ENCODE measurements at places on chromosomes 7 and 10.

GRCh38 chr7:919924-920341 lies 34.5 kb downstream of the ADAP1 start:
- DNase-seq = no peak

GRCh38 chr10:77863446-77863845 lies 63.1 kb downstream of the DLG5 start:
- DNase-seq = no peak

- no peak for DNase-seq
Measured at GRCh38 chr7:101868191-101868950, 50.9 kb downstream of the CUX1 start.

GRCh38 chr7:102892631-102893278 lies 20.0 kb upstream of the LRRC17 start:
- no peak for DNase-seq

GRCh38 chr10:96840841-96841518 lies 8.9 kb downstream of the LCOR start:
- DNase-seq = no peak

GRCh38 chr10:118800920-118801319 lies 46.1 kb upstream of the CACUL1 start:
- peak; percentile 48 for DNase-seq

DNA sequence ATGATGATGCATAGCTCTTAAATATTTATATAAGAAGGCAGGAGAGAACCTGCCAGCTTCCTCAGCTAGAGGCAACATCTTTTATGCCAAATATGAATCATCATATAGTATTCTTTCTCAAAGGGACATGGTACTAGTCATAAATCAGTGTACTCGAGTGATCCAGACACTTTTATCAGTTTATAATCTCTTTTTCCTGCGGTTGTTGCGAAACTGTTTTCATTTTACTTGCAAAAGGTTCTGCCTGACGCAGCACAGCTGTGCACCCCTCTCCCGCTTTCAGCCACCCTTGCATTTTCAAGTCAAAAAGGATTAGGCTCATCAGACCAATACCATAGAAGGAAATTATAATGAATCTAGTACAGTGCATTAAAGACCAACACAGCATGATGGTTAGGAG lies 332.3 kb upstream of the PRKCQ start:
- no peak for DNase-seq

- DNase-seq = no peak
Measured at GRCh38 chr10:71729161-71729636, 9.6 kb upstream of the C10orf105 start.

- peak; percentile 41 for DNase-seq
Measured at GRCh38 chr10:26573674-26574073, 123.8 kb upstream of the PDSS1 start.

DNA sequence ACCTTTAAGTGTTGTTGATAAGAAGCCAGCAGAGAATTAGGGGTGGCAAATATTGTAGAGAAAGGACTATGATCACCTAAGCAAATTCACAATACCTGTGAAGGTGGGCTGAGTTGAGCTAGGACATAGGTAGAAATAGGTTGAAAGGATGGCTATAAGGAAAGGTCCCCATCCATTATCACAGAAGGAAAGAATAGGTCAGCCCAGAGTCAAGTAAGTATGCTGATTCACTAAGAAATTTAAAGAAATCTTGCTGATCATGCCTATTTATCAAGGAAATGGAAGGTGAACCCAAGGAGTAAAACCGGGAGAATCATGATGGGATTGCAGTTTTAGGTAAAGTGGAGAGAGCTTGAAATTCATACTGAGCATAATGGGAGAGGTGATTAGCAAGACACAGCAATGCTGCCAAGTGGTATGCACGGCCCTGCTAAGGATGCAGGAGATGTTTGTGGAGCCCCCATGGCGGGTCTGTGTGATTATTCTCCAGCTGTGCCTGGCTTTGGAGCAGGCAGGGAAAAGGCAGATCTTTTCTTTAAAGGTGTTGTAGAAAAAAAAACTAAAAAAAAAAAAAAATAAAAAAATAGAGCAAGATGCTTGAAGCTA lies 399.4 kb downstream of the PLXDC2 start:
- DNase-seq = no peak

GRCh38 chr10:92990615-92991014 lies 70.0 kb upstream of the CYP26C1 start:
- peak; percentile 12 for DNase-seq

DNA sequence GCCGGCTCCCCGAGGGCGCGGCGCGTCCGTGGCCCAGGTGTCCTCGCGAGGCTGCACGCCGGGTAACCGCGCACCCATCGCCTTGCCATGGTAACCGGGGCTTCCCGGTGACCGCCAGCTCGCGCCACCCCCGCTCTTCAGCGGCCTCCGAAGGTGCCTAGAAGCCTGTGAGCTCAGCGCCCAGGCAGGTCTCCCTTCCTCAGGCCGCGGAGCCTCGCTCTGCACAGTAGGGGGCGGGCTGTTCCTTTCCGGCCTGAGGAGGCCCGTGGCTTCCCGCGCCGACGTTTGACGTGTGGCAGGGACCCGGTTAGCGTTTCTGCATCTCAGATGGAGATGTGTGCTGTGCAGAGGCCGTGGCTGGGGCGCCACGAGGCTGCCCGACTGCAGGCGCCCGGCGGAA lies 117.1 kb downstream of the DYNC2I1 start:
- DNase-seq = no peak

DNA sequence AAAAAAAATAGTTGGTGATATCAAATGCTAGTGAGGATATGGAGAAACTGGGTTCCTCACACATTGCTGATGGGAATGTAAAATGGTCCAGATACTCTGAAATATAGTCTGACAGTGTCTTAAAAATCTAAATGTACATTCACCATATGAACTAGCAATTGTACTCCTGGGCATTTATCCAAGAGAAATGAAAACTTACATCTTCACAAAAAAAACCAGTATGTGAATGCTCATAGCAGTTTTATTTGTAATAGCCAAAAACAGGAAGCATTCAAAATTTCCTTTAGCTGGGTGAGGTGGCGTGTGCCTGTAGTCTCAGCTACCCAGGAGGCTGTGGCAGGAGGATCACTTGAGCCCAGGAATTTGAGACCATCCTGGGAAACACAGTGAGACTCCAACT lies 2.1 kb upstream of the SSC4D start:
- no peak for DNase-seq

DNA sequence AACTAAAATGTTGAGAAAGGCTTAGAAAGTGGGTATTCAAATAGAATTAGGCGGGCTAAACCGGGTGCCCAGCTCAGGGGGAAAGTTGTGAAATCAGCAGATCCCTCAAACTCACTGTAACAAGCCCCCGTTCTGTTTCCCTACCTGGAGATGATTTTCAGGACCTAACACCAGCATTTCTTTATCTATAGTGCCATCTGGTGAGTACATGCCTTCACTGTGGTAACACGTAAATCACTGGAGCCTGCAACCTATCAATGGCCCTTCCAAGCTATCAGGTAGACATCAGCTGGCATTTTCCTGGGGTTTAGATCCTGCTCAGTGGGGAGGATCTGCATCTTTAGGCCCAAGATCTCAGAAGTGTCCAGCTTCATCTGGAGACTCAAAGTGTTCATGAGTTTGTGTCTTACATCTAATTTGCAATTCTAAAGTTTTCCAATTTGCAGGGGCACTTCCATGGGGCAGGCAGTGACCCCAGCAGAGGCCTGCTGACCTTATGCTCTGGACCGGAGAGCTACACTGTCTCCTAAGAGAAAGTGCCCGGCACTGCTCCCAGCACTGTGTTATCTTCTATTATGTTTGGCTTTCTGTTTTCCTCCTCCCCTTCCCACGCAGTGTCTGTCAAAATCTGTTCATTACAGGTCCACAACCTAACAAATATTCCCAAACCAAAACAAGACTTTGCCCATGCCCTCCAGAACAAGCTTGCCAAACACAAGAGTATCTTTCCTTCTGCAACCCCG lies 132.5 kb downstream of the LSM5 start:
- DNase-seq = peak; percentile 25

Measured in RKO (cell line).